Activated T-helper 9 cell treated with anti-CD3 and anti-CD28 coated beads, Interleukin-2, amount 50 U/mL, for 16 hours (primary cell): ENCODE measurements at places on chromosomes 1 and 21.

- DNase-seq = no peak
Observed at GRCh38 chr1:162444903-162445302, 33.0 kb upstream of the SH2D1B start.

DNA sequence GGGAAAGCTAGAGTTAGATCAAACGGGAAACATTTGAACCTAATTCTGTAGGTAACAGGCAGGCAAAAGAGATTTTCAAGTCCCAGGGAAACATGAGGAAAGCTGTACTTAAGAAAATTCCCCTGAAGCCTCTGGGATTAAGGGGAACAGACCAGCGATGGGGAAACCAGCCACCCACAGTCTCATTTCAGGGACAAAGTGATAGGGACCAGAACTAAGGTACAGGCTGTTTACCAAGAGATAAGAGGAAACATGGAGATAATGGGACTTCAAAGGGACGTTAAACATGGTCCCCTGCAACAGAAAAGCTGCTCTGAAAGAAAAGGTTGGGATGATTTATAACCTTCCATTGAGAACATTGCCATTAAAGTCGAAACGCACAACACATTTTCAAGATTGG lies 84.4 kb downstream of the NTPCR start:
- DNase-seq = no peak

DNA sequence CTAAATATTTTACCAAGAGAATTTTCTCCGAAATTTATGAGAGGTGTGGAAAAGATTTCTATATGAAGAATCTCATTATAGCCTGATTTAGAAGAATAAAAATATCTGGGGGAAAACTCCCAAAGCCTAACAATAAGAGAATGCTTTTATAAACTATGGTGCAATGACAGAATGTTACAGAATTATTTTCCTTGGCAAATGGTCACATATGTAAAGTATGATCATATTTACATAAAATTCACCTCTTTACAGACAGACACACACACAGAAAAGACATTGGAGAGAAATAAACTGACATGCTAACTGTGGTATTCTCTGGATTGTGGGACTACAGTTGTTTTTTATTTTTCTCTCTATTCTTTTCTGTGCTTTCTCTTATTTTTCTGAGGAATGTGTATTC lies 226.3 kb upstream of the USP24 start:
- no peak for DNase-seq

GRCh38 chr1:42240966-42241755 lies 76.6 kb upstream of the GUCA2A start:
- DNase-seq = no peak
